ENCODE measurements at places on chromosomes 3 and 15. TPM values are rescaled to one million over a fixed set of nuclear protein-coding genes. Genes with fewer than 3 reads are reported as not detected.

GOLGA8G gene
- polyA plus RNA-seq: not detected

NEK11 gene
- 4.7 TPM for polyA plus RNA-seq

DLEC1 gene
- polyA plus RNA-seq: 0.02 TPM

VEPH1 gene
- polyA plus RNA-seq: 11.3 TPM

SOX2 gene
- polyA plus RNA-seq: 0.10 TPM

IFT57 gene
- 47.8 TPM for polyA plus RNA-seq

CHRM5 gene
- not detected for polyA plus RNA-seq

- no peak for DNase-seq
These were observed 6.2 kb upstream of the TMF1 start for GRCh38 chr3:69058180-69058946.

DNA sequence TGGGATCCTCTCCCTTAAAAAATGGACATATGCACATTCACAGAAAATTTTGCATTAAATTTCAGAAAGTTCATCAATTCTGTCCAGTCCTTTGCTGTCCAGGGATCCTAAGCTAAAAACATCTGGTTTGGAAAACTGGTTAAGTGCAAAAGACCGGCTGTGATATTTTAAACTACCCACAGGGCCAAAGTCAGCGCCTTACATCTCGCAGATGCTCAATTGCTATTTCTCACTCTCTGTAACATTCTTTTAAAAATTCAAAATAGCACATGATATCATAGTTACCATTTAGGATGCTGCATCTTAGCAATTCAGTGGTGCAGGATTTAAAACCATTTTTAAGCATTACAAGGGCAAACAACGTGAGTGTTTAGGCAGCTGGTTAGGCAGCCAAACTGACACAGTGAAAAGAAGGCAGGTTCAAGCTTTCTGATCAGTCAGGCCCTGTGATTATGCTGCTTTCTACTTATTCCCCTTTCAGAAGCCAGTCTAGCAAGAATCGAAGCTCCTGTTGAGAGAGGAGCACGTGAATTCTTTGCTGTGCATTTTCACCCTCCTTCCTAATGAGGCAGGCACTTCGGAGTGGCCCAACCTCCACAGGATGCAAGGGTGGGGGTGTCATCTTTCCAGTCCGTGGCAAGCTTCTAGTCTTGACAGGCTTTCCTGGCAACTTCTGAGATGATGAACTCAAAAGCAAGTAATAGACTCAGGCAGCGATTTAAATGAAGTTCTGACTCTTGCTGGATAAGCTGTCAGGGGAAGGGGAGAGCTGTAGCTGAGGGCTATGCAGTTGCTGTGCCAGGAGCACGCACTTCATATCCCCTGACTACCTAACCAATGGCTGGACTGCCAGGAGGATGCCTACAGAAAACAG is 8.8 kb downstream of the PRICKLE2 start:
- no peak for DNase-seq

- DNase-seq: no peak
These were observed 4.4 kb downstream of the MYO5C start for GRCh38 chr15:52291204-52291603.

DNA sequence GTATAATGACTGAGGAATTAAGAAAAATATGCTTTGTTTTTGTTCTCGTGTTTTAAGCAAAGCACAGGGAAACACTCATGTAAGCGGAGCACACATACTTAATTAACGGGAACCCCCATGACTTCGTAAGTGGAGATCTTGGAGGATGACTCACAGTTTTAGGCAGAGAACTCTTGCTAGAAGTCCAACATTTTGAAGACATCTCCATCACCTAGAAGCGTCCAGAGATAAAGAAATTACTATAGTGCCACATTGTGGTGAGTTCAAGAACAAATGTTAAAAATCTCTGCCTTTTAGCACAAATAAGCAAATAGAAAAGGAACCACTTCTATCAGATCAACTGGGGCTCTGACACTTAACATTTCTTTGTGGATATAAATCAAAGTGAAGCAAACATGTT is 194.1 kb upstream of the ARHGEF26 start:
- DNase-seq: no peak

DNA sequence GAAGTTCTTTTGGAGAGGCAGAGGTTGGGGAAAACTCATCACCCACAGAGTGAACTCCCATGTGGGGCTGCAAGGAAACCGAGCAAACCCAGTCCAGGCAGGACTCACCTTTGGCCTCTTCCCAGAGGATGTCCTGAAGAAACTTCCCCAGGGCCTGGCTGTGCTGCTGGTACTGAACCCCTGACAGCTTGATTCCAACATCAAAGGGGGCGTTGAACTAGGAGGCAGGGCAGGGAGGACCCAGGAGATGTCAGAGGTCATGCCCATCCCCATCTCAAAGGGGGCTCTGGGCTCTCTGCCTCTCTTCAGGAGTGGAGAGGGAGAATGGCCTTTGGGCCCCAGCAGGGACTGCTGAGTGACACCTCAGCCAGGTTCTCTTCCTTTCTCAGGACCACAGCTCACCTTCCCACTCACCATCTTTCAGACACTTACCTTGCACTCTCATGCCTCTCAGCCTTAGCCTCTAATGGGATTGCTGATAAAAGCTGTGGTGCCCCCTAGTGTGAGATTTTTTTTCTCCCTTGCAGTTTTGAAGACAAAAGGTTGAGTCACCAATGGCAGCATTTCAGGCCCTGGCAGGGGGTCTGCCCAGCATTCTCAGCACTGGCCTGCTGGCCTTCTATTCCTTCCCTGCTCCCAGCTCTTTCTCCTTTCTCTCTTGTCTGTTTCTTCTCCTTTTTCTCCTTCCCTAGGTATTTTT is 6.0 kb downstream of the GHRL start:
- DNase-seq: peak; percentile 76

DNA sequence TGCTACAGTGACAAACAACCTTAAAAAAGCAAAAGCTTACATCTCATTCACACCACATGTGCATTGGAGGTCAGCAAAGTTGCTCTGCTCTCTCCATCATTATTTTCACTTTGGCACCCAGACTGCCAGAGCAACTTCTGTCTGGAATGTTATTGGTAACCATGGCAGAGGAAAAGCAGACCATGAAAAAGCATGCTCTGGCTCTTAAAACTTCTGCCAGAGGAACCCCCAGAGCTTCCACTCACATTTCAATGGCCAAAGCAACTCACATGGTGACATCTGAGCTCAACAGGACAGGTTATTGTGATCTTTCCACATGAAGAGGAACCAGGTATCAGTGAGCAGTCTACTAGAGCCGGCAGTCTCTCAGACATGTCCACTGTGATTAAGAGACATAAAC is 21.9 kb upstream of the FRMD5 start:
- no peak for DNase-seq

DNA sequence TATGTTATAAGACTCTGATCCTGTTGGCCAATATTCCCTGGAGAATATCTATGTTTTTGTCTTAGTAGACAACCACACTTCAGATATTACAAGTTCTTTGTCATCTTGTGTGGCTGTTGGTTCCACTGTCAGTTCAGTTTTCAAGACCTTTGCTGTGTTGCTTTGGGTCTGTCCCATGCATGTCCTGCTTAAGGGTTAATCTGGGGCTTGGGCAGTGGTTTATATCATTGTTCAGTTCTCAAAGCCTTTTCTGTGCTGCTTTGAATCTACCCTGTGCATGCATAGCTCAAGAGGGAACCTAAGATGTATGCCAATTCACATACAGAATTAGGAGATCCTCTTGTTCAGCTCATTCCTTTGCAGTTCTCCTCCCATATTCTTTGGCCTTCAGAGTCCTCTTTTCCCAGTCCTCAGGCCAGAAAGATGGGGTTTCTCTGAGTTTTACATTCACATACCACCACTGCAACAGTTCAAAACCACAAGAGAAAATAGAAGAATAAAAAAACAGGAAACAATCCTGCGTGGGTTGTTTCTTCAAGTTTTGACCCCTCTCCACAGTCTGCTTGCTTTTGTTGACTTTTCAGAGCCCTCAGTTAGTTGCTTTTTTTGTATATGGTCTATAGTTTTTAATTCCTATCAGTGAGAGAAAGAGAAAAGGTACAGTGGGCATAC is 21.6 kb downstream of the BUB1B start:
- DNase-seq: no peak

GRCh38 chr3:126900859-126901540 is 81.9 kb upstream of the PLXNA1 start:
- no peak for DNase-seq

DNA sequence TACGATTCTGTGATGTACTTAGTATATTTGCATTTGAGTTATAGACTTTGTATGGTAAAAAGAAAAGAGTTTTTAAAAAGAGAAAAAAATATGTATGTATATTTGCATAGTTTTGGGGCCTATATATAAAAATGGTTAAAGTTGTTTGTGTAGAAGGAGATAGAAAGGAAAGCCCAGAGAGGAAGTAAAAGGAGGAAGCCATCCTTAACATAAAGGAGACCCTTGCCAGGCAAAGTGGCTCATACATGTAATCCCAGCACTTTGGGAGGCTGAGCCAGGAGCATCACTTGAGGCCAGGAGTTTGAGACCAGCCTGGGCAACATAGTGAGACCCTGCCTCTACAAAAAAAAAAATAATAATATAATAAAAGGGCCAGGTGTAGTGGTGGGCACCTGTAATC is 8.4 kb downstream of the SNAP23 start:
- DNase-seq: no peak

GRCh38 chr3:25751725-25752124 is 31.5 kb downstream of the NGLY1 start:
- no peak for DNase-seq

DNA sequence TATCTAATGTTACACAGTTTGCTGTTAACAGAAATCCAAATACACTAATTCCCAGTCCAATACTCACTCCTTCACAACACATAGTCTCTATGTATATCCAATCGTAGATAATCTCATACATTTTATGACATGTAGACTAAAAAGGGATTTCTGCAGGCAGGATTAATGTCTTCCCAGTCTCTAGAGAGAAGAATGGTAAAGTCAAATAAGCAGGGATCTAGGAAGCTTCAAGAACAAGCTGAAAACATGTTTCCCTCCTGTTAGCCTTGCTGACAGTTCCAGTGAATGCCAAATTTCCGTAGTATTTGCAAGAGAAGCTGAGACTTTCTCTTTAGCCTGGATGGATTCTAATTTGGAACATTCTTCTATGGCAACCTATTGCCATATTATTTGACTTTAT is 500.1 kb downstream of the IGSF11 start:
- no peak for DNase-seq

DNA sequence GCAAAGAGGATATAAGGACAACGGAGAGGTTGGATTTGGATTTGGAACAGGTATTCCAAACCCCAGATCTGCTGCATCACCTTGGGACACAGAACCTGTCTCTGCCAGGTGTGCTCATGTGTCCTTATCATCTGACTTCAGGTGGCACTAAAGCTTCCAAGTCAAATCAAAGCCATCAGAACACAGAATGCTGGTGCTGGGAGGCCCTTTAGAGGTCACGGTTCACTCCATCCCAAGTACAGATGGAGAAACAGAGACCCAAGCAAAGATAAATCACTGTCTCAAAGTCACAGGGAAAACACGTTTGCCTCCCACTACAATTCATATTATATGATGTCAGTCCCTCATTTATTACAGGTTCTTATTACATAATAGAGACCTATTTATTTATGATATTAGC is 72.8 kb downstream of the HES1 start:
- no peak for DNase-seq

- DNase-seq: no peak
These were observed 25.3 kb upstream of the IL20RB start for GRCh38 chr3:136932523-136932922.

- DNase-seq: no peak
These were observed 1.9 kb downstream of the CHD2 start for GRCh38 chr15:92901995-92902394.

DNA sequence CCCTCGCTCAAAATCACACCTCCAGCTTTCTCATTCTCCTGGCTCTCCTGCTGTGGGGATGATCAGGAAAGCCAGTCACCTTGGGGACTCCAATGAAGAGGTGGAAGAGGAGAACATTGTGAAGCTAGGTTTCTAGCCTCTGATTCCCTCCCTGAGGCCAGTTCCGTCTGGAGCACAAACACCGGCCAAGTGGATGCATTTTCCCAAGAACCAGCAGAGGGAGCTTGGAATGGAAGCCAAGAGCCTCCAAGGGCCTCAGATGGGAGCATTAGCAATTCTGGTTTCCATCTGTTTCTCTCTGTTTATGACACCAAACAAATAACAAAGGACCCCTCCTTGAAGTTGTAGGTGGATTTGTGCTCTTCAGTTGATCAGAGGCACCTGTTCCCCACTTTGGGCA is 40.6 kb upstream of the NMNAT3 start:
- peak; percentile 45 for DNase-seq

GRCh38 chr15:70720228-70721016 is 42.9 kb downstream of the UACA start:
- DNase-seq: no peak

GRCh38 chr3:33807191-33807590 is 8.8 kb downstream of the PDCD6IP start:
- DNase-seq: no peak

DNA sequence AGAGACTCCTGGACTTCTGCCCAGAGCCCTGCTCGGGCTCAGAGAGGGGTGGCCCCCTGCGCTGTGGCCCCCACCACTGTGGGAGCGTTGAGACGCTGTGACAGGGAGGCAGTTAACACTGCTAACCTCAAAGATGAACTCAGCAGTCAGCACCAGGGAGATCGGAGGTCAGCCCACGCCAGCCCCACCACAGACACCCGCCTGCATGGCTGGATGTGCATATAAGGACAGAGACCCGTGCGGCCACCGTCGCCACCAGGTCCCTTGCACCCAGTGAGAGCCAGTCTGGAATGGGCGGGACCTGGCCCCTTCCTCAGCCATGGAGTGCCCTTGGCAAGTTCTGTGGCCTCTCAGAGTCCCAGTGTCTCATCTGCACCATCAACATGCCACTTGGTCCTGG is 48.5 kb upstream of the FURIN start:
- DNase-seq: no peak

DNA sequence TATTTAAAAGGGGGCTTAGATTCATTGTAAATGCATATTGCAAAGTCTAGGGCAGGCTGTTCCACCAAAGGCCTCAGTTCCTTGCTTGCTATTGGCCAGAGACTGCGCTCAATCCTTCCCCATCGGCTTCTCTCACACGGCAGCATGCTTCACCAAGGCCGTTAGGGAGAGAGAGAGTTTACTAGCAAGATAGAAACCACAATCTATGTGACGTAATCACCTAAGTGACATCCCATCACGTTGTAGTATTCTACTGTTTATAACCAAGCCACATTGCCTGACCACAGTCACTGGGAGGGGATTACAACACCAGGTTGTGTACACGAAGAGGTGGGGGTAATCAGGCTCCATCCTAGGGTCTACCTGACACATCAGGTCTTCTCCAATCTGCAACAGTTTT is 16.0 kb upstream of the NPAP1 start:
- DNase-seq: no peak

GRCh38 chr3:164730815-164731360 is 347.4 kb downstream of the SI start:
- DNase-seq: no peak

DNA sequence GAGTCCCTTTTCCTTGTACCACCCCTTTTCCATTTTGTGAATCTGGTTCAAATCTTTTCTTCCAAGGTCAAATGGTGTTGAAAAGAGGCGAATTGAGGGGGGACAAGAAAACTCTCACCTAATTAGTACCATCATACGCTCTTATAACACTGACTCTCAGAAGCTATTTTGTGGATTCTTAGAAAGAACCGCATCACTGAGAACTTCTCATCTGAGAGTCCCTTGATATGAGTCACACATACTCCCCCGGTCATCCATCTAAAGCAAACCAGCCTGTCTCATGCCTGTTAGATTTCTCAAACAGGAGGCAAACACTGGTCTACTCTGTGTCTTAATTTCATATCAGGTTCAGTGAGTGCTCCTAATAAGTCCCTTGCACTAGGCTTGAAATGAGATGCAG is 76.5 kb upstream of the SPRED1 start:
- DNase-seq: no peak

GRCh38 chr3:133742351-133743091 is 3.7 kb upstream of the TF start:
- DNase-seq: no peak
